Left lung (tissue), 14 donors: ENCODE measurements at places on chromosomes 1 and 21. TPM values are rescaled to one million over a fixed set of nuclear protein-coding genes. Genes with fewer than 3 reads are reported as not detected.

DNA sequence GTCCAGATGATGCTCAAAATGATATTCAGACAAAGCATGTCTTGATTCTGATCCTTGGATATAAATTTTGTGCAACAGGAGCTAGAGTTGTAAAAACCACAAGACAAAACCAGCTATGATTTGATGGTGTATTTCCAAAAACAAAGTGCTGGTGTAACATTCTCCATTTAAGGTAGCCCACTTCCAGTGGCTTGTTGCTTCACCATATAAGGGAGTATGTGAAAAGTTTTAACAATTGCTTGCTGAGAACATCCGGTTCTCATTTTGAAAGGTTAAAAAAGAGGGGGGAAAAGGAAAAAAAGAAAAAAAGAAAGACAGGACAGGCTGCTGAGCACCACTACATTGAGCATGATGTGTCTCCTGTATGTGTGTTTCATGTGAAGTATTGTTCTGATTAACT is 123.6 kb downstream of the MACF1 start:
- no peak for DNase-seq

- no peak for DNase-seq
Observed at GRCh38 chr1:39043513-39043912, 17.4 kb downstream of the NDUFS5 start.

DNA sequence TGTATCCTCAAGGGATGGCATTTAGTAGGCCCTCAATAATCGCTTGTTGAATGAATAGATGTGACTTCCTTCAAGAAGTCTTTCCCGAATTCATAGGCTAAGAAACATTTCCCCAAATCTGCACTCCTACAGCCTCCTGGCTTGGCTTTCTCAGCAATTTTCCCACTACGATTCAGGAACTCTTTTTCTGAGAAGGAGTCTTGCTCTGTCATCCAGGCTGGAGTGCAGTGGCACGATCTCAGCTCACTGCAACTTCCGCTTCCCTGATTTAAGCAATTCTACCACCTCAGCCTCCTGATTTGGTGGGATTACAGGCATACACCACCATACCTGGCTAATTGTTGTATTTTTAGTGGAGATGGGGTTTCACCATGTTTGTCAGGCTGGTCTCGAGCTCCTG is 37.9 kb upstream of the IFFO2 start:
- DNase-seq = no peak

DNA sequence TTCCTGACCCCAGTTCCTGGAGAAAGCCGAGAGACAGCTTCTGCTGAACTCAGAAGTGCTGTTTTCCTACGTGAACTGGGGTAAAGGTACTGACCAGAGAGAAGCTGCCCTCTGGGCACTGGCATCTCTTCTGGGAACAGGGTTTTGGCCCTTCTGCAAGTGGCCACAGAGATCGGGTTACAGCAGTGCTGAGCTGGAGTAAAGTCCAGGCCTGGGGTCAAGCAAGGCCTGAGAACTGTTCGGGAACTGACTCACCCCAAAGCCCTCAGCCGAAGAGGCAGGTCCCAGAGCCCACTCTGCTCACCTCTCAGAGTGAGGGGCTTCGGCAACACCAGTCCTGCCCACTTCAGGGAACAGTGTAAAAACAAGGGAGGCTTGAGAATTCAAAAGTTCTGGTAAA is 177.2 kb upstream of the RUNX1 start:
- DNase-seq = no peak

The HSD17B7 gene
- 16.4 TPM for polyA plus RNA-seq

The FAM151A gene
- polyA plus RNA-seq = 0.59 TPM
